ENCODE measurements at places on chromosomes 1 and 21.
A peak's percentile ranks its signal among the peaks of the same experiment; 100 is the strongest.

DNA sequence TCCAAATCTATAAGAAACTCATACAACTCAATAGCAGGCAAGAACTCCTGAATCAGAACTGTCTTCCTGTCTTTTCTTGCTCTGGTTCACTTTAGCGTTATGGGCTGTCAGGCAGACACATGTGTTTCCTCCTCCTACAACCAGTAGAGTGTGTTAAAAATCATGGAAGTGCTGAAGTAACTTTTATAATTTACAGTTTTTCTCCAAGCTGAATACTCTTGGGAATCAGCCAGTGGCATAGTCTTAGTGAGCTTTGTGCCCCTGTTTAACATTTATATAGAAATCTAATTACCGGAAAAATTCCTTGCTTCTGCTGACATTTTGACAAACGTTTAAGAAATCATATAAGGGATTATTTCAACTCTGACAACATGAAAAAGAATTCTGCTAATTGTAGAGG is 113.1 kb upstream of the RGS18 start:
- DNase-seq = peak; percentile 70

GRCh38 chr1:16392740-16393569 is 25.9 kb downstream of the SZRD1 start:
- DNase-seq = no peak

DNA sequence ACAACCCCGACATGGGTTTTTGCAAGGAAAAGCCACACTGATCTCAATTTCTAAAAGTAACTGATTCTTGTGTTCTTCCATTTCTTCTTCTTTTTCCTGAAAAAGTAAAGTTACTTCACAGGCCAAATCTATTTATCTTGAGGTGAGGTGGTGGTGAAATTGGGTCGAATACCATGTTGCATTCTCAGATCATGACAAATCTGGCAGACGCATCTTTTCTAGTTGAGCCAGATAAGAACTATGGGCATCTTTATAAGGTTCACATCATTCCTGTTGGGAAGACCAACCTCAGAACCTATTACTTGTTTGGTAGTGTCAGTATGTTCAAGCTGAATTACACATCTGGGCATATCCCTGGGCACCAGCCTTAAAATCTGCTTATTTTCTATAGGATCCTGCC is 78.6 kb upstream of the USP25 start:
- DNase-seq = peak; percentile 19

DNA sequence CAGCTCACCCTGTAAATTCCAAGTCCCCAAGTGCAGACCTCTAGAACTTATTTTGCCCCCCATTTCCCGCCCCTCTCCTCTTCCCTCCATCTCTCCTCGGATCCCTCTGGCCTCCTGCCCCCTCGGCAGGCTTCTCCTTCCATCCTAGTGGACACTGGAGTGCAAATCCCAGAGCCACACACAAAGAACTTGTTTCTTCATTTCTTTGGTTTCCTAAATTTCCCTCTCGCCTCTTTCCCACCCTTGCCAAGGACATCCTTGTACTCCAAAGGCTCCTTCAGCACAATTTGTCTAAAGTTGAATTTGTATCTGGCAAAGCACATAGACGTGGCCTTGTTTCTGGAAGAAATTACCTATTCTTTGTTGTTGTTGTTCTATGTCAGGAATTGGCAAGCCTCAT is 17.5 kb downstream of the UMODL1 start:
- DNase-seq = no peak

- DNase-seq = no peak
These were observed 1.6 kb downstream of the S100A16 start for GRCh38 chr1:153611356-153611755.

DNA sequence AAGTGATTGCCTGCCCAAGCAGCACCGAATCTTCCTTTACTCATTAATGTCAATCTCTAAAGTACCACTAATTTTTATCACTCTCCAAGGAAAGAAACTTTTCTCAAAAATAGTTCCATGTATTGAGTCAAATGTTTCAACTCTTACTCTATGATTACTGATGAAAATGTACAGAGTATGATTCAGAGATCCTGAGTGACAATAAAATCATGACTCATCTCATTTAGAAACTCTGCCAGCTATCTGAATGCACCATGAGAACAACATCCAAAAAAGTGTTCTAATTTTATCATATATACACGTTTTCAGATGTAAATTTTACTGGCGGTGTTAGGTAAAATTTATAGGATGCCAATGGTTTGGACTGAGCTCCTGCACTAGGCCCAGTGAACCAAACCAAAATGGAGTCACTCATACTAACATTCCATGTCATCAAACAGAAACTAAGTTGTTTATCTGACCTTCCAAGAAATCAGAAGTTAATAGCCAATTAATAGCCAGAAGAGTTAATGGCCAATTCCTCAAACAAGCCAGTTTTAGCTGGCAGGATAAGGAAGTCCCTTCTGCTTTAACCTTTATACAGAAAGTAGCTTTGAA is 22.6 kb downstream of the PLPPR5 start:
- peak; percentile 76 for DNase-seq

DNA sequence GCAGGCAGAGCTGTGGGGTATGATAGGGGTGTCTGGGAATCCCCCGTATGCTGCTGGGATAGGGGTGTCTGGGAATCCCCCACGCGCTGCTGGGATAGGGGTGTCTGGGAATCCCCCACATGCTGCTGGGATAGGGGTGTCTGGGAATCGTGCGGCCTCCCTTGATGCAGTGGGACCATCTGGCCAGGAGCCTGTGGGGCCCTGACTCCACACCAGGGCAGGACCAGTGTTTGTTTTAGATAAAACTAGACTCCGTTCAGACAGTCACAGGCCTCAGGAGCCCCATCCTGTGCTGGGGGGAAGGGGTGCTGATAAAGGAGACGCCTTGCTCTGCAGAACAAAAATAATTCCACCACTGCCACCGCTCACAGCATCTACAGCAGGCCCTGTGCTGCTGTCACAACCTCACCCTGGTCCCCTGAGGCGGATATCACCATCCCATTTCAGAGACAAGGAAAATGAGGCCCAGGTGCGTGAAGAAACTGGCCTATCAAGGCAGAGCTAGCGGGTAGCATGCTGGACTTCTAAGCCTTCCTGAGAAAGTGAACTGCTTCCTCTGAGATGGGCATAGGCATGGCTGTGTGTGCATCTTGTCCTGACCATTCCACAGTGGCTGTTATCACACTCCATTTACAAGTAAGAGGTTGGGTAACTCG is 24.0 kb downstream of the ECE1 start:
- DNase-seq = no peak

GRCh38 chr1:232308616-232309015 is 321.3 kb downstream of the SIPA1L2 start:
- no peak for DNase-seq

DNA sequence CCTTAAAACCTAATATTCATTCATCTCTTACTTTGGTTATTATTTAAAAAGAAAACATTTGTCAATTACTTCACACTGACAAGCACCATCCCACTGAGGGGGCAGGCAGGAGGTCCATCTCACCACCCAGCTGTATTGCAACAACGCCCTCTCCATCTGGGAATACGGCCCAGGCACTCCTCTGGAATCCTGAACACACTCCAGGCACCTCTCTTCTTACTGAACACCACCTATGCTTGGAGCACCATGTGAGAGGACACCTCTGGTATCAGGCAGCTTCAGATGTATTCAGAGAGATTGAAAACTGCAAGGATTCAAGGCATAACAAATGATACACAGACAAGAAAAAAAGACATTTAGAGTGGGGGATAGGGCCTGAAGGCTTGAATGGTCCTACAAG is 147.1 kb downstream of the CACNA1E start:
- no peak for DNase-seq

- DNase-seq = no peak
These were observed 4.0 kb downstream of the SHISAL2A start for GRCh38 chr1:52636721-52637695.

GRCh38 chr1:175262621-175263020 is 70.0 kb upstream of the KIAA0040 start:
- DNase-seq = no peak

- DNase-seq = no peak
These were observed 148.9 kb upstream of the CTTNBP2NL start for GRCh38 chr1:112247036-112247597.

GRCh38 chr1:26516987-26517765 is 12.4 kb upstream of the RPS6KA1 start:
- DNase-seq = no peak

- no peak for DNase-seq
These were observed 37.8 kb downstream of the FMO3 start for GRCh38 chr1:171128463-171128862.

DNA sequence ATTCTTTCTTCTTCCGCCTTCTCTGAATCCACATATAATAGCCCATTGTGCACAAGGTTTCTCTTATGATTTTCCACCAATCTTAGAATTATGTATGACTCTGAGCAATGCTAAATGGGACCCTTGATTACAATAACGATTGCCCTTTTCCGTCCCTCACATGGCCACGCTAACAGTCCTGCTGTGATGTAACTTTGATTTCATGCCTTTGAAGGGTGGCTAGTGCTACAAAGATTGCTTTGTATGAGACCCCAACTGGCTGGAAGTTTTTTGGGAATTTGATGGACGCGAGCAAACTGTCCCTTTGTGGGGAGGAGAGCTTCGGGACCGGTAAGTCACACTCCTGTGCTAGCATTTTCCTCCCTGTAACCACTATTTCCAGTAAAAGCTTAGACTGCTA is 45.3 kb downstream of the PGM1 start:
- DNase-seq = no peak

- no peak for DNase-seq
These were observed 73.9 kb downstream of the CD58 start for GRCh38 chr1:116496898-116497297.

DNA sequence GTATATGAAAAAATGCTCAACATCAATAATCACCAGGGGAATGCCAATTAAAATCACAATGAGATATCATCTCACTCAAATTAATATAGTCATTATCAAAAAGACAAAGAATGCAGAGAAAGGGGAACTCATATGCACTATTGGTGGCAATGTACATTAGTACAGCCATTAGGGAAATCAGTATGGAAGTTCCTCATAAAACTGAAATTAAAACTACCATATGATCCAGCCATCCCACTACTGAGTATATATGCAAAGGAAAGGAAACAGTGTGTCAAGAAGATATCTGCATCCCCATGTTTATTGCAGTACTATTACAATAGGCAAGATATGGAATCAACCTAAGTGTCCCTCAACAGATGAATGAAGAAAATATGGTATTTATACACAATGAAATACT is 32.1 kb upstream of the TEKT2 start:
- DNase-seq = no peak

GRCh38 chr1:200392625-200393185 is 17.1 kb downstream of the ZNF281 start:
- no peak for DNase-seq

- DNase-seq = peak; percentile 60
These were observed 441.6 kb downstream of the PLPP3 start for GRCh38 chr1:56137521-56138505.

DNA sequence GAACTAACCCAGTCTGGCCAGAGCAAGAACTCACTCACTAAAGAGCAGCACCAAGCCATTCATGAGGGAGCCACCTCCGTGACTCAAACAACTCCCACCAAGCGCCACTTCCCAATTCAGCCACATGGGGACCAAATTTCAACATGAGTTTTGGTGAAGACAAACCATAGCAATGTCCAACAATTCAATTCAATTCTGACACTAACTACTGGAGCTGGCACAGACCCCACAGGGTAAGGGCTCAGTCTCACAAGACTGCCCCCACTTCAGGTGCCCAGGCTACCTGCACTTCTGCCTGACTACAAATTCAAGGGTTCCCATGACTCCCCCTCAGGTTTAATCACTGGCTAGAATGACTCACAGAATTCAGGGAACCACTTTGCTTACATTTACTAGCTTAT is 48.8 kb upstream of the RAP1A start:
- DNase-seq = no peak

DNA sequence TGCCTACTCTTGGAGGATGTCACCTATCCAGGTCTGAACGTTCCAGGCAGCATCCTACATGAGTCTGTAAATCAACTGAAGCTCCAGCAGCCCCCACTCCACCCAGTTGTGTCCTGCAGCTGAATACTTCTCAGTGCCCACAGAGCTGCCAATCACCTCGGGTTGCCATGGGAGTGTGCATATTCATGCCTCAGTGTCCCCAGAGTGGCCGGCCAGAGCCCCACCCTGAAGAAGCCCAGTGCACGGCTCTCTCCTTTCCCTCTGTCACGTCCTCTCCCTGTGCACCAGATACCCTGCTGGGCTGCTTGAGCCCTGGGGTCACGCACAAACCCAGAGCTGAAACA is 16.1 kb upstream of the GSTM4 start:
- DNase-seq = no peak

- no peak for DNase-seq
These were observed 96.7 kb downstream of the ESRRG start for GRCh38 chr1:216626394-216627067.

DNA sequence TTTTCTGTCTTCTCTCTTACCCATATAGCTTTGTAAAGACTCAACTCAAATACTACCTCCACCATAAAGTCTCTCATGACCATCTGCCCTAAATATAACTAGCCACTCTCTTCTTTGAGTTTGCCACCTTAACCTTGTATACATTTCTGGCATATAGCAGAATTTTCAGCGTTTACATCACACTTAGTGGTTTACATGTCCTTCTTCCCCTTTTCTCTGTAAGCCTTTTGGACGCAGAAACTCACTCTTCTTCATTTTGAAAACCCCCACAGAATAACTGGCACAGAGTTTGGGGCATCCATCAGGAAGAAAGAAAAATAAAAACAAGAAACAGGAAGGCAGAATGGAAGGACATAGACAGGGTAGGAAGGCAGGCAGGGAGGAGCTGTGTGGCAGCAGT is 131.8 kb upstream of the DUSP10 start:
- no peak for DNase-seq

DNA sequence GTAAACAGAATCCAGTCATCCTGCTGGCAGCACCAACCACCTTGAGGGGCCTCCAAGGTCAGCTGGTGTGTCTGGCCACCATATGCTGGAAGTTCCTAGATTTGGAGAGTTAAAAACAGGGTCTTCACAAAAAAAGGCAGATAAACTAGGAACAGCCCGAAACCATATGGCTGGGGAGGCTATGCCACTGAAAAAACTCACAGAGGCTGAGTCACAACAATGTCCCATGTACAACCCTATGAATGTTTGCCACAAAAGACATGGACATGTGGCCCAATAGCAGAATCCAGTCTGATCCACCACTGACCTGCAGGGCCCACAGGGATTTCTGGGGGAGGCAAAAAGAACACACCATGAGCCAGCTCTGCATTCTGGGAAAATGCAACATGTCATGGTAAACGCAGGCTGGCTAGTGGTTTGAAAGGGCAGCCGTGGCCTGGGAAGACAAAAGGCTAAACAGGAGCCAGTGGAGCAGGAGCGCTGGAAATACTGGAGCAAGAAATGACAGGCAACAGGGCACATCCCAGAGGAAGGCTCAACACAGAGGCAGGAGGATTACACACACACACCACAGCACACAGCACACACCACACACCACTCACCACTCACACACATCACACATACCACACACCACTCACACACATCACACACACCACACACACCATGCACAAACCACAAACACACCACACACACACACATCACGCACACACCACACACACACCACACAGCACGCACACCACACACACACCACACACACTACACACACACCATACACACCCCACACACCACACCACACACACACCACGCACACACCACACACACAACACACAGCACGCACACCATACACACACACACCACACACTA is 55.4 kb downstream of the HSF2BP start:
- peak; percentile 73 for DNase-seq
